T-helper 9 cell (primary cell): ENCODE measurements at places on chromosomes 3 and 15.

DNA sequence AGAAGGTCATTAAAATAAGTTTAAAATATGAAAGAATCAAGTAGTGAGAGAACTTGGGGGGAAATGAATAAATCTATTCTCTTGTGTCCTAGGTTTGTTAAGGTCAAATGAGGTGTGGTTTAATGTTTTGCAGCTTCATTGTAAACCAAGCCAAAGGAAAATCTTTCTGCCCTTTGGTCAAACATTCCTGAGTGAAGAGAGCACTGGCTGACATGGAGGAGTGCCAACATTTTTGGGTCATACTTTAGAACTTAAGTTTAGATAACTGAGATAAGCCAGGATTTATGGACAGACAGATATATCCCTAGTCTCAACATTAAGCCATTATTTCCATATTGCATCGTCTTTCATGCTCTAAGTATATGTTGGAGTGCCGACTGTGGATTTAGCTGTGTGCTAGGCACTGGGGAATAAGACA lies 66.4 kb downstream of the PTPRG start:
- no peak for DNase-seq

DNA sequence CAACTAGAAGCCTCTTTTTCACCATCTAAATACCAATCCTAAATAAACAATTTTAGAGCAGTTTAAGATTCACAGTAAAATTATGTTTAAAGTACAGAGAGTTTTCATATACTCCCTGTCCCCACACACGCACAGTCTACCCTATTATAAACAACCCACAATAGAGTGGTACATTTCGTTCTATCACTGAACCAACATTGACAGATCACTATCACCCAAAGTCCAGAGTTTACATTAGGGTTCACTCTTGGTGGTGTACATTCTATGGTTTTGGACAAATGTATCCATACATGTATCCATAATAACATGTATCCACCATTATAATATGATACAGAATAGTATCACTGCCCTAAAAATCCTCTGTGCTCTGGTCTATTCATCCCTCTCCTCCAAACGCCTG lies 89.0 kb downstream of the MLH1 start:
- DNase-seq: no peak

DNA sequence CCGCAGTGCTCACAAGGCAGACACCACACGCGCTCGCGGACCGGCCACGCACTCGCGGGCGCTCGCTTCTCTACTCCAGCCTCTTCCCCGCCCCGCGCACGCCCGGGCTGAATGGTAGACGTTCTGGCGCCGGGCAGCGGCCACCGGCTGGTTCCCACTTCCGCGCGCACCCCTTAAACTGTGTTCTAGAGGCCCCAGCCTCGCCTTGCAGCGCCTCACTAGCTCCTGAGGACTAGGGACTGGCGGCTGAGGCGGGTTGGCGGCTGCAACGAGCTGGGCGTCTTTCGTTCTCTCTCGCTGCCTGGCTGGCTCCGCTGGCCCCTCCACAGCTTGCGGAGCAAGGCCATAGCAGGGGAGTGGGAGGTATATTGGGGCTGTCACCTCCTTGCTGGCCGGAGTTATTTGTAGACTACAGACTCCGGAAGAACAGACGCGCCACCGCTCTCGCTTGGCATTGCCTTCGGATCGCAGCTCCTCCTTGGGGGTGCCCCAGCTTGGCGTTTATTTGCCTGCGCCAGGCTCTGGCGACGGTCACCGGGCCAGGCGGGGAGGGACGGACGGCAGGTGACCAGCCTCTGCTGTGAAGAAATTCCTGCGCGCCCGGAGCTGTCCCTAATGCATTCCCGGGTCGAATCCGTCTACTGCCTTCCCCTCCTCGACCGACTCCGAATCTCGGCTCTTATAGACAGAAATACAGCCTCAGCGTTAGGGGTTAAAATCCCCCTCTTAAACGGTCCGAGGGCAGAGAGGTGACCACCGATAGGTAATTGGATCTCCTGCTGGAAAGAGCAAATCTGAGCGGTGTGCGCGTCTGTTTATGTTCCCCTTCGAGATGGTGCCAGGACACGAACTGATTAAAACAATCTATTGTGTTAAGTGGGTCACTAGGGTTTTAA lies 1.3 kb downstream of the GREM1 start:
- no peak for DNase-seq

DNA sequence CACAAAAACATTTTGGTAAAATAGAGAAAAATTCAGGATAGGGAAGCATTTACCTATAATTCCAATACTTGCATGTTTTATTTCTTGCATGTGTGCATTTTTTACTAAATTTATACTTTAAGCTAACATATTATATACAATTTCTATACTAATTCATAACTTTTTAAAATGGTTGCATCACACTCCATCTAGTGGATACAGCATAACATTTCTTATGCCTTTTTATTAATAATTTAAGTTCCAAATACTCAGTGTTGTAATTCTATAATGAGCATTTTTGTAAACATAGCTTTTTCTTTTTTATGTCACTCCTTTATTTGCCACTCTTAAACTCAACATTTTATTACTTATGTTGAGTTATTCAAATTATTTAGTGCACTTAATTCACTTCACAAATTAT lies 477.7 kb downstream of the ZBBX start:
- DNase-seq: no peak

GRCh38 chr3:160941885-160942494 lies 163.2 kb downstream of the B3GALNT1 start:
- peak; percentile 61 for DNase-seq

DNA sequence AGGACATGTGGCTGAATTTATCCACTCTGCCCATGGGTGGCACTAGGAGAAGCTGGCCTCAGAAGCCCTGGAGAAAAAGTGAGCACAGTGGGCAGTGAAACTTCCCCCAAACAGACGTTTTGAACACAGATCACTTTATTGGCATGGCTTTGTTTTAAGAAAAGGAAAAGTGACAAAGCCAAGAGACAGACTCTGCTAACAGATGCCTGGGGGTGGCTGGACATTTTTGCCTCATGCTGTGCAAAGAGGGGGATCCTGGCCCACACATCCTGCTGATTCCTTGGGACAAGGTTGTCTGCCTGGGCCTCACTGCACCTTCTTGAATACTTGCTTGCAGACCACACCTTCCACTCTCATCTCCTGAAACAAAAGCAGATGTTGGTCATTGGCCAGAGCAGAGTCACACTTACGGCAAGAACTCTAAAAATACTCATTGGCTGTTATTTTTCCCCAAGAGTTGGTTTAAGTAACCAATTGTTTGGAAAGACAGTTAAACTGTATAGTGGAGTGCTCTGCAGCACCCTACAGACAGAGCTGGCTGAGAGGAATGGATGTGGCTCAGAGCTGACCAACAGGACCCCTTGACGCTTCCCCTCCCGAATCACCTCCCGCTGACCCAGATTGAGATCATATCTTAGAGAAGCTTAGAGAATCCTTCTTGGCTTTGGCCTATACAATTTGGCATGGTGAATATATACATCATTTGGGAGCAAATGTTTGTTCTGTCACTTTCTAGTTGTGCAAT lies 22.0 kb downstream of the RBP1 start:
- no peak for DNase-seq

DNA sequence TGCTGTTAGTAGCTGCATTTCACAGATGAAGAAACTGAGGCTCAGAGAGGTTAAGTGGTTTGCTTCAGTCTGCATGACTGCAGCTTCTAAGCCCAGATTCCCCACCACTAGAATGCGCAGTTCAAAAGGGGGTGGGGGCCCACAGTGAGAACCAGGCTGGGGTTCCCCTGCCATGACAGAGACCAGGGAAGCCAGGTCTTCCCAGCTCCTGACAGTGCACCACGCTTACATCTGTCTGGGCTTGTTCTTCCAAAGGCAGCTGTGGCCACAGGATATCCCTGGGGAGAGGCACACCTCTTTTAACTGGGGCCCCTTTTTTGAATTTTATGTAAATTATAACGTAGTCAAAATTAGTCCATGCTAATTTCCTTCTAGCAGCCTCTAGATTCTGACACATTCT lies 5.3 kb downstream of the PLEKHO2 start:
- no peak for DNase-seq

DNA sequence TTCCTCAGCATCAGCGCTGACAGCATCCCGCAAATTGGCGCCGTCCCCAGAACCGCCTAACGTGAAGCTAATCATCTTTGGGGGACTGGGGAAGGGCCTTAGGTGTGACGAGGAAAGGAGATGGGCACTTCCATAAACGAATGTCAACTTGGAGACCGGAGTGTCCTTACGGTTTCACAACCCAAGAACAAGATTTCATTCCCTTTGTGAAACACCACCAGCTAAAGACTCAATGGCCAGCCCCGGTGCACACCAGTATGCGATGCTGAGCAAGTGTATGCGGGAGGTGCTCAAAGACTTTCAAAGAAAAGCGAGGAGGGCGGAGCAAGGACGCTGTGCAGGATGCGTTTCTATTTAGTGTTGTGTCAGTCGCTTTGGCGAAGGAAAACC lies 759 bp upstream of the TTBK2 start:
- peak; percentile 20 for DNase-seq

- DNase-seq: no peak
Observed at GRCh38 chr3:11613851-11614487, 29.7 kb downstream of the VGLL4 start.

- no peak for DNase-seq
Observed at GRCh38 chr3:122635789-122636188, 44.9 kb upstream of the PARP14 start.

GRCh38 chr3:193912621-193913178 lies 223.2 kb upstream of the HES1 start:
- no peak for DNase-seq

GRCh38 chr3:13852638-13853009 lies 27.2 kb downstream of the WNT7A start:
- DNase-seq: no peak

DNA sequence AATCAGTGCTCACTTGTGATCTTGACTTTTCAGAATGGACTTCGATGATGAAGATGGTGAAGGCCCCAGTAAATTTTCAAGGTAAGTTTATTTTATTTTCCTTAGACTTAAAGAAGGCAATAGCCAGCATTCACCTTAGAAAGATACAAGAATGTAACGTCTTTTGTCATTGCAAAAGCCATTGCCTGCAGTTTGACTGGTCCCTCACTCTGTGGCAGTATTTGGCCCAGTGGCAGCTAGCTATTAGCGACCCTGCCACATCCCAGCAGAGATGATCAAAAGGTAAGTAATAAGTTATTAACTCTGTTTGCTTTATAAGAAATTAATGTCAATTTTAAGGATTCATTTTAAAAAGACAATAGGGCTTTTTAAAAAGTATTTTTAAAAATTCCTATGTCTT lies 53.7 kb downstream of the ARNT2 start:
- no peak for DNase-seq

- DNase-seq: no peak
Observed at GRCh38 chr3:153110041-153110440, 52.0 kb upstream of the RAP2B start.

DNA sequence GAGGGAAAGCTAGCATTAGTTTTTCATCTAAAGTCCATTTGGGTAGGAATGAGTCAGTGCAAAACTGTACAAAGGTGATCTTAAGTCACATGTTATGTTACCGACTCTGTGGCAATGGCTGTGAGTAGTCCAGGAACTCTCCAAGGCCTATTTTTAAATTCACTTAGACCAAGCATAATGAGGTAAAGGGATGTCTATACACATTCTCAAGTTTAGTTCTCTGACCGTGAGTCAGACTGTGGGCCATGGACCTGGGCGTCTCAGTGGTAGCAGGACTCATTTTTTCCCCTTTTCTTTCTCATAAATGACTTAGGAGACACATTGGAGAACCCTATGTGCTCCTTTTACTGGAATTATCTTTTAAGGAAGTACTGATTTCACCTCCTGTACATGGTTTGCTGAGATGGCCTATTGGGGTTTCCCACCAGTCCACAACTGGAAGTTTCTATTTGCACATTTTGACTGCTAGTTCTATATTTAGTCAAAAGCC lies 488.7 kb upstream of the TPRG1 start:
- no peak for DNase-seq

DNA sequence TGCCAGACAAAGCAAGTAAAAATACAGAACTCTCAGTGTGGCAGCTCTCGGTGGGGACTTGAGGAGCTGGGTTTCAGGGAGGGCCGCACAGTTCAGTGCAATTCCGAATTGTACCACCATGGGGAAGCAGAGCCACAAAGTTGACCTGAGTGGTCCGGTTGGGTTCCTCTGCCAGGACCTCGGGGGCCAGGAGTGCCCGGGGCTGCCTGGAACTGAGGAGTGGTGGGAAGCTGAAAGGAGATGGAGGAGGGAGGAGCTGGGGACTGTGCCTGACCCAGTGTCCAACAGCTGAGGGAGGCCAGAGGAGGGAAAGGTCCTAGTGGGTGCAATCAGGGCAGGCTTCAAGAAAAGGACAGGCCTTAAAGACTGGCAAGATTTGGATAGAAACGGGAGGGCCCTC lies 32.2 kb upstream of the TRH start:
- DNase-seq: no peak

GRCh38 chr3:140238646-140239314 lies 303.8 kb downstream of the CLSTN2 start:
- DNase-seq: no peak

GRCh38 chr15:91118817-91119590 lies 18.9 kb downstream of the SV2B start:
- no peak for DNase-seq

- DNase-seq: no peak
Observed at GRCh38 chr3:3618623-3619022, 180.6 kb upstream of the LRRN1 start.

DNA sequence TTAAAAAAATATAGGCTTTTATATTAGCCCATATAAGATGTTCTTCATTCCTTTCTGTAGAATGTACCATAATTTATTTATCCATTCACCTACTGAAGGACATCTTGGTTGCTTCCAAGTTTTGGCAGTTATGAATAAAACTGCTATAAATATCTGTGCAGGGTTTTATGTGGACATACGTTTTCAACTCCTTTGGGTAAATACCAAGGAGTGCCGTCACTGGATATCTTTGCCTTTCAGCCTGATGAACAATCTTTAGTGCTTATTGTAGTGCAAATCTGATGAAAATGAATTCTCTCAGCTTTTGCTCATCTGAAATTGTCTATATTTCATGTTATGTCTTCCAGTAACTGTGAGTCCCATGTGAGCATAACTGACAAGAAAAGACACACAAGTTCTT lies 26.6 kb upstream of the BLM start:
- DNase-seq: no peak
